PC-3 (cell line): ENCODE measurements at places on chromosomes 2 and 18. TPM values are rescaled to one million over a fixed set of nuclear protein-coding genes. Genes with fewer than 3 reads are reported as not detected.

DYNAP gene
- total RNA-seq = not detected in 2 replicates

SERPINB8 gene
- total RNA-seq = 21.1 and 24.1 TPM in 2 replicates

FRZB gene
- 0.11 and 0.46 TPM in 2 replicates for total RNA-seq

PTH2R gene
- not detected in 2 replicates for total RNA-seq

LOXHD1 gene
- not detected in 2 replicates for total RNA-seq

TDRD15 gene
- not detected in 2 replicates for total RNA-seq

BCL2 gene
- total RNA-seq = 1.3 and 1.5 TPM in 2 replicates

OR6B2 gene
- not detected in 2 replicates for total RNA-seq

YES1 gene
- total RNA-seq = 73.5 and 113 TPM in 2 replicates

LIMS3 gene
- total RNA-seq = 0.26 TPM in 1 of 2 replicates, not detected in the other

ATP8B1 gene
- 18.4 and 24.8 TPM in 2 replicates for total RNA-seq

CDH2 gene
- 34.0 and 39.2 TPM in 2 replicates for total RNA-seq

SPP2 gene
- total RNA-seq = not detected in 2 replicates

FAM161A gene
- total RNA-seq = 2.0 and 3.2 TPM in 2 replicates

DDX18 gene
- total RNA-seq = 40.3 and 42.8 TPM in 2 replicates

COLEC11 gene
- 0.44 TPM in 1 of 2 replicates, not detected in the other for total RNA-seq

SP5 gene
- total RNA-seq = 0.47 and 4.8 TPM in 2 replicates

GPR75 gene
- 1.5 and 2.4 TPM in 2 replicates for total RNA-seq

MATN3 gene
- total RNA-seq = 1.1 and 1.6 TPM in 2 replicates

PDCD1 gene
- not detected in 2 replicates for total RNA-seq

CYP1B1 gene
- total RNA-seq = 37.2 and 50.0 TPM in 2 replicates
